Ascending aorta (tissue), 2 donors: ENCODE measurements at places on chromosomes 2 and 18. TPM values are rescaled to one million over a fixed set of nuclear protein-coding genes. Genes with fewer than 3 reads are reported as not detected.
A peak's percentile ranks its signal among the peaks of the same experiment; 100 is the strongest.

- no peaks in the 10 kb centered on the region for H3K27me3 ChIP-seq
- no peak overlapping the region for H3K4me3 ChIP-seq
- no peaks in the 10 kb centered on the region for H3K36me3 ChIP-seq
- DNase-seq = no peak
- H3K4me1 ChIP-seq = no peaks in the 10 kb centered on the region
These were observed 31.9 kb upstream of the BMPR2 start for GRCh38 chr2:202344178-202344577.

Gene CCDC68
- 15.8 TPM for total RNA-seq

- H3K27ac ChIP-seq = no peak overlapping the region
- DNase-seq = no peak
- no peaks in the 10 kb centered on the region for H3K36me3 ChIP-seq
- H3K27me3 ChIP-seq = no peaks in the 10 kb centered on the region
These were observed 204.1 kb downstream of the ARHGAP15 start for GRCh38 chr2:143333168-143333791.

GRCh38 chr2:57880967-57881366 is 165.6 kb upstream of the VRK2 start:
- no peak overlapping the region for H3K4me3 ChIP-seq
- no peaks in the 10 kb centered on the region for H3K27me3 ChIP-seq
- H3K4me1 ChIP-seq = no peaks in the 10 kb centered on the region
- H3K27ac ChIP-seq = no peak overlapping the region

- no peak overlapping the region for H3K4me3 ChIP-seq
- DNase-seq = no peak
- no peaks in the 10 kb centered on the region for H3K27me3 ChIP-seq
- H3K4me1 ChIP-seq = peaks cover 50% of the 10 kb centered on the region
- peak overlapping the region; percentile 59 for H3K27ac ChIP-seq
These were observed 74.5 kb downstream of the SPATS2L start for GRCh38 chr2:200380833-200381542.

GRCh38 chr18:8938817-8939216 is 163.7 kb upstream of the NDUFV2 start:
- no peaks in the 10 kb centered on the region for H3K27me3 ChIP-seq
- no peak overlapping the region for H3K4me3 ChIP-seq
- H3K4me1 ChIP-seq = no peaks in the 10 kb centered on the region
- no peak overlapping the region for H3K27ac ChIP-seq

DNA sequence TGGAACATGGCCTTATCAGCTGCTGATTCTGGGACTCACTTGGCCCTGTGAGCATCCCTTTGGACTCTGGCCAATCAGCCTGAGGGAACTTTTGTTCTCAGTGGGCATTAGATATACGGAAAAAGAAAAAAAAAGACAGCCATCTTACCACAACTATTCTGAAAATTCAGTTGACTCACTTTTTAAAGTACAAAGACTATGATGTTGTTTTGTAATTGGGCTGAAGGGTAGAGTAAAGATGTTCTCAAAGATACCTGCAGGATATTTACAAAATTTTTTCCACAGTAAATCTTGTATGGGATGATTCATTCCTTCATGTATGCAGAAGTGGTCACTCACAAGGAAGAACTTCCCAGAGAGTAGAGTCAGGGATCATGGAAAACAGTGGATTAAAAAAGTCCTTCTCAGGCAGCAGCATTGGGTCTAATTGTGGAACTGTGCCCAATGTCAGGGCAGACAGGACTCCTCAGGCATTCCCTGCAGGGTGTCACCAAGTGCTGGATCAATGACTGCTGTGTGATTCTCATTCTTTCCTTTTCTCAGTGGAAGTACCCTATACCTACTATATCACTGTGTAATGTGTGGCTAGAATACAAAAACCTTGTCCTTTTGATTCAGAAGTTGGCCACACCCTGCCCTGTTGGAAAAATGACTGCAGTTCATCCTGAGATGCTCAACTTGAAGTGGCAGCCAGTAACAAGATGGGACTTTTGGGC is 35.4 kb downstream of the SULT1C4 start:
- H3K36me3 ChIP-seq = no peaks in the 10 kb centered on the region
- H3K4me3 ChIP-seq = no peak overlapping the region
- no peak overlapping the region for H3K27ac ChIP-seq
- H3K27me3 ChIP-seq = no peaks in the 10 kb centered on the region

Gene LTBP1
- total RNA-seq = 295 TPM

Gene GAREM2
- total RNA-seq = 2.1 TPM

DNA sequence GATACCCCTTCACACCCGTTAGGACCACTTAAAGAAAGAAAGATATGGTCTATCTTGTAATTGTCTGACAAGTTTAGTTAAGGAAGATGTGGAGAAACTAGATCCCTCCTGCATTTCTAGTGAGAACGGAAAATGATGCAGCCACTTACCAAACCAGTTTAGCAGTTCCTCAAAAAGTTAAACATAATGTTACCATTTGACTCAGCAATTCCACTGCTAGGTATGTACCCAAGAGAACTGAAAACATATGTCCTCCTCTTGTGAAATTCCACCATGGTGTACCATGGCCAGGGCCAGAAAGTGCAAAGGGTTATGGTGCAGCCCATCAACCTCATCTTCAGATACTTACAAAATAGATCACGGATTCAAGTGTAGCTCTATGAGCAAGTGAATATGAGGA is 79.0 kb upstream of the ID2 start:
- no peaks in the 10 kb centered on the region for H3K27me3 ChIP-seq
- DNase-seq = no peak
- peaks cover 4% of the 10 kb centered on the region for H3K4me1 ChIP-seq
- H3K4me3 ChIP-seq = no peak overlapping the region

- no peaks in the 10 kb centered on the region for H3K27me3 ChIP-seq
- no peak overlapping the region for H3K27ac ChIP-seq
- H3K36me3 ChIP-seq = peaks cover 60% of the 10 kb centered on the region
- DNase-seq = no peak
- H3K4me1 ChIP-seq = peaks cover 26% of the 10 kb centered on the region
These were observed 4.2 kb downstream of the ZNF513 start for GRCh38 chr2:27376151-27376865.

GRCh38 chr2:23132000-23132399 is 253.0 kb upstream of the KLHL29 start:
- H3K27ac ChIP-seq = no peak overlapping the region
- no peaks in the 10 kb centered on the region for H3K27me3 ChIP-seq
- H3K4me1 ChIP-seq = peaks cover 9% of the 10 kb centered on the region
- no peak overlapping the region for H3K4me3 ChIP-seq
- DNase-seq = no peak

Gene GKN1
- 1.9 TPM for total RNA-seq

Gene TMEM214
- total RNA-seq = 74.1 TPM

DNA sequence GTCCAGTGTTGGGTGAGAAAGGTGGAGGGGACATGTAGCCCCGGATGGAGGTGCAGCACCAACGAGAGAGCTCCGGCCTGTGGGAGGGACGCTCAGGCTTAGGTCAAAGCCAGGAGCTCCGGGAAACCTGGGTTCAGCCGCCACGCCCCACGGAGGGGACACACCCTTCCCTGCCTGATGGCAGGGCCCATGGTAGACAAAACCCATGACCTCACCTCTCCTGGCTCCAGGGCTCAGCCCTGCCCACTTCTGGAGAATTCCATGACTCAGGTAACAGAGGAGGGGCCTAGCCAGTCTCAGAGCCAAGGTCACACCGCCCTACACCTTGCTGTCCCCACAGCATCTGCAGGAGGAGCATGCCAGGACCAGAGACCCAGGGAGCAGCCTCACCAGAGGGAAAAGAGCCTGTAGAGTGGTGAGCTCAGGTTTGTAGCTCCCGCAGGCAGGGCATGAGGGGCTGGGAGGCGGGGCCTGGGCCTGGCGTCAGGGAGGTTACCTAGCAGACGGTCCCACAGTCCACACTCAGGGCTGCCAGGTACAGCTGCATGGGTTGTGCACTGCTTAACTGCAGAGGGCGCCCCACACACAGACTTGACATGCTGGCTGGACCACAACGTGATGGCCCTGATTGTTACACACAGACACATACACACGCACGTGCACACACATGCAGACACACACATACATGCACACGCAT is 70.8 kb upstream of the SMAD7 start:
- no peak overlapping the region for H3K4me3 ChIP-seq
- H3K4me1 ChIP-seq = peaks cover 3% of the 10 kb centered on the region
- DNase-seq = peak; percentile 67

GRCh38 chr18:25992566-25992965 is 97.8 kb downstream of the SS18 start:
- no peaks in the 10 kb centered on the region for H3K27me3 ChIP-seq
- H3K4me3 ChIP-seq = no peak overlapping the region
- no peaks in the 10 kb centered on the region for H3K36me3 ChIP-seq
- H3K27ac ChIP-seq = no peak overlapping the region
- no peaks in the 10 kb centered on the region for H3K4me1 ChIP-seq

- H3K27ac ChIP-seq = no peak overlapping the region
- no peak overlapping the region for H3K4me3 ChIP-seq
- H3K27me3 ChIP-seq = no peaks in the 10 kb centered on the region
- no peaks in the 10 kb centered on the region for H3K36me3 ChIP-seq
These were observed 132.9 kb downstream of the CBLN2 start for GRCh38 chr18:72411261-72411660.

GRCh38 chr2:904246-905024 is 46.2 kb upstream of the SNTG2 start:
- H3K4me1 ChIP-seq = no peaks in the 10 kb centered on the region
- H3K27me3 ChIP-seq = no peaks in the 10 kb centered on the region
- H3K4me3 ChIP-seq = no peak overlapping the region
- DNase-seq = no peak
- no peaks in the 10 kb centered on the region for H3K36me3 ChIP-seq

DNA sequence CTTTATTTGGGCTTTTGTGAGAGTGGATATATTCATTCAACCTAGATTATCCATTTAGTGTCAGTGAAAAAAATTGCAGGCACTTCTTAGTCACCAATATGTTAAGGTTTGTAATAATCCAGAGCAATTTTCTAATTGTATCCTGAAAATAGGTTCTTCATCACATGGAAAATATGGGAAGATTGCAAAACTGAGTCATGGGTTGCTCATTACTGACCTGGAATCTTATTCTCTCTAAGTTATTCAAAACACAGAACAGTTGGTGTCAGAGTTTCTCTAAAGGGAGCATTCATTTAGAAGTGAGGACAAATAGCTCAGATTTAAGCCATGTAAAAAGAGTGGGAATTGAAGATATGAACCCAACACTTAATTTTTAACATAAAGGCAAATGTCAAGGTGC is 181.3 kb downstream of the IKZF2 start:
- H3K27me3 ChIP-seq = no peaks in the 10 kb centered on the region
- DNase-seq = no peak
- no peak overlapping the region for H3K4me3 ChIP-seq
- H3K4me1 ChIP-seq = no peaks in the 10 kb centered on the region
- H3K27ac ChIP-seq = no peak overlapping the region
- H3K36me3 ChIP-seq = no peaks in the 10 kb centered on the region

GRCh38 chr2:72750466-72750865 is 75.4 kb downstream of the EXOC6B start:
- no peak overlapping the region for H3K27ac ChIP-seq
- H3K27me3 ChIP-seq = no peaks in the 10 kb centered on the region
- DNase-seq = no peak
- no peaks in the 10 kb centered on the region for H3K36me3 ChIP-seq
- H3K4me1 ChIP-seq = no peaks in the 10 kb centered on the region

DNA sequence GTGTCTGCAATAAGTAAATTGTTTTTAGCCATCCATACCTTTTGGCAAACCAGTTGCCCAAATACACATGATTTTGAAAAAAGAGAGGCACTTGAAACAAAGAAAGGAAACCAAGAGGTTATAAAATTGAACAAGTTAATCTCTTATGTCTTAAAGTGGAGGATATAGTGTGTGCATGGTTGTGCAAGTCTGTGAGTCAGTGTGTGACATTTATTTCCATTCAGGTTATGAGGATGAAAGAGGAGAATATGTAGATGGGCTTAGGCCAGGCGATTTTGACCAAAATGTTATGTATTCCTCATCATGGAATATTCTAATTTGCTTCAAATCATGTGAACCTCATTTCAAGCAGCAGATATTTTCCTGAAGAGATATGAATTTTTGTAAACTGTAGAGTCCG is 123.3 kb downstream of the SETBP1 start:
- H3K4me3 ChIP-seq = no peak overlapping the region
- no peak for DNase-seq
- H3K4me1 ChIP-seq = peaks cover 34% of the 10 kb centered on the region
- peak overlapping the region; percentile 90 for H3K27ac ChIP-seq
- H3K27me3 ChIP-seq = no peaks in the 10 kb centered on the region

- H3K27me3 ChIP-seq = no peaks in the 10 kb centered on the region
- H3K4me3 ChIP-seq = no peak overlapping the region
- no peak for DNase-seq
- no peak overlapping the region for H3K27ac ChIP-seq
- H3K4me1 ChIP-seq = no peaks in the 10 kb centered on the region
These were observed 142.7 kb downstream of the CDH20 start for GRCh38 chr18:61475931-61476330.

Gene COL4A3
- 1.1 TPM for total RNA-seq

DNA sequence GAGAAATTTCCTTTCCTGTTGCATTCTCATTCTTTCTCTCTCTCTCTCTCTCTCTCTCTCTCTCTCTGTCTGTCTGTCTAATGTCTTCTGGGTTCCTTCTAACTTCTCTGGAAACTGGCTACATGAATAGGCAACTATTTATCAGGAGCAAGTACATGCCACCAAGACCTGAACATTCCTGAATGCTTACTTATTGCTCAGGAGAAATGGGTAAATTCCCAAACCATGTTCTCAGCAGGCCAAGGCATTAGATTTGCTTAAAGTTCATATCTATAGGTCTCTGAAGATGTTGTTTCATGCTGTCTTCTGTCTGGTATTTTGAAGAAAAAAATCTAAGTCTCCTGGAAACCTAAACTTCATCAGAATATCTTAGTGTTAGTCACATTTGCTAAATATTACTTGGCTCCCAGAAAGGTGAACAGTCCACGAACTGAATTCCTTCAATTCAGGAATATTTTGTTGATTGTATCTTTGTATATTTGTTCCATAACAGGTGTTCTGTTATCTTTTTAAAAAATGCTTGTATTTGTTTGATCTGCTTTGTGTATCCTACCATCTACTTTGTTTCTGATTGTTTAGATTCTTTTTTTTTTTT is 77.2 kb upstream of the FIGN start:
- no peak overlapping the region for H3K27ac ChIP-seq
- no peaks in the 10 kb centered on the region for H3K27me3 ChIP-seq
- no peaks in the 10 kb centered on the region for H3K36me3 ChIP-seq
- H3K4me3 ChIP-seq = no peak overlapping the region
- H3K4me1 ChIP-seq = no peaks in the 10 kb centered on the region

- H3K4me1 ChIP-seq = no peaks in the 10 kb centered on the region
- no peak for DNase-seq
- no peak overlapping the region for H3K27ac ChIP-seq
- H3K4me3 ChIP-seq = no peak overlapping the region
- H3K27me3 ChIP-seq = no peaks in the 10 kb centered on the region
These were observed 668.9 kb upstream of the CHAC2 start for GRCh38 chr2:53098696-53099078.

GRCh38 chr2:69177785-69178636 is 165.0 kb downstream of the ANTXR1 start:
- H3K4me1 ChIP-seq = peaks cover 13% of the 10 kb centered on the region
- H3K27ac ChIP-seq = peak overlapping the region; percentile 92
- peaks cover 10% of the 10 kb centered on the region for H3K36me3 ChIP-seq
- peak; percentile 97 for DNase-seq
- peak overlapping the region; percentile 26 for H3K4me3 ChIP-seq
